ENCODE measurements at places on chromosomes 11 and 22. TPM values are rescaled to one million over a fixed set of nuclear protein-coding genes. Genes with fewer than 3 reads are reported as not detected.

Gene HMOX1
- polyA plus RNA-seq: 18.1 TPM

Gene OR8B2
- not detected for polyA plus RNA-seq

Gene ABCG4
- 0.34 TPM for polyA plus RNA-seq

Gene APOA4
- not detected for polyA plus RNA-seq

Gene PHF5A
- polyA plus RNA-seq: 29.4 TPM

Gene DEFB131B
- polyA plus RNA-seq: not detected

DNA sequence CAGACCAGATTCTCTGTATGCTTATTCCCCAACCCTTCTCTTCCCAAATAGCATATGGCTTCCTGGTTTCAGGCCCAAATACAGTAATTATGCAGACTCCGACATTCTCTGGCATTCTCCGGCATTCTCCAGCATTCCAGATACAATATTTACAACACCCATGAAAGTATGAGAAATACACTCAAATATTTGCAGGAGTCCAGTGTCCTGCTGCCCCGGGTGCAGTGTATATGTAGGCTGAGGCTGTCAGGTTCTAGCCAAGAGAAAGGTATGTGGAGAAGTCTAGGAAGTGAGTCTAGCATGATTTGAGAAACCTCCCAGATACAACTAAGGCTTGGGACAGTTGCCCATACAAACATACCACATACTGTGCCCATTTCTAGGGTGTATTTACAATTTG, 160.7 kb downstream of the SOX6 start:
- no peak for DNase-seq

DNA sequence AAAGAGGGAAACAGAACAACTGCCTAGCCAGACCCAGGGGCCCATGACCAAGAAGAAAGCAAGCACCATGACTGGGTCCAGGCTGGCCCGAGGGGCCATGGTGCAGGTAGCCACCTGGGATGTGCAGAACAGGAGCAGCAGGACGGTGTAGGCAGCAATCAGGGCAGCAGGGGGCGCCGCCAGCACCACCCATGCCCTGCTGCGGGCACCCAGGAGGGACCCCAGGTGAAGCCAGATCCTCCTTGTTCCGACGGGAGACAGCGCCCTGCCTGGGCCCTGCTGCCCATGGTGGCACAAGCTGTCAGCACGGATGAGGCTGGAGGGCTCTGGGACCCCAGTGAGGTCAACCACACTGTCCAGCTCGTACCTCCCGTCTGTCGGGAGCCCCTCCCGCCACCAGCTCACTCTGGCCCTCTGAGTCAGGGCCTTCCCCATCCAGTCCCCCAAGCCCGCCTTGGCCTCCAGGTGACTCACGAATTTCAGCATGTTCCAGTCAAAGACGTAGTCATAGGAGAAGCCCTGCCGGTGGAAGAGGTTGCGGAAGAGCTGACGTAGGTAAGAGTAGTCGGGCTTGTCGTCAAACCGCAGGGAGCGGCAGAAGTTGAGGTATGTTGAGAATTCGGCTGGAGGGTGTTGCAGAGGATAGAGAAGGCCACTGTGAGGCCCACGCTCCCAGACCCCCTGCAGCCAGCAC, 18.8 kb downstream of the CSNK1E start:
- no peak for DNase-seq

- no peak for DNase-seq
Measured at GRCh38 chr11:111441443-111441842, 62.4 kb upstream of the POU2AF1 start.

DNA sequence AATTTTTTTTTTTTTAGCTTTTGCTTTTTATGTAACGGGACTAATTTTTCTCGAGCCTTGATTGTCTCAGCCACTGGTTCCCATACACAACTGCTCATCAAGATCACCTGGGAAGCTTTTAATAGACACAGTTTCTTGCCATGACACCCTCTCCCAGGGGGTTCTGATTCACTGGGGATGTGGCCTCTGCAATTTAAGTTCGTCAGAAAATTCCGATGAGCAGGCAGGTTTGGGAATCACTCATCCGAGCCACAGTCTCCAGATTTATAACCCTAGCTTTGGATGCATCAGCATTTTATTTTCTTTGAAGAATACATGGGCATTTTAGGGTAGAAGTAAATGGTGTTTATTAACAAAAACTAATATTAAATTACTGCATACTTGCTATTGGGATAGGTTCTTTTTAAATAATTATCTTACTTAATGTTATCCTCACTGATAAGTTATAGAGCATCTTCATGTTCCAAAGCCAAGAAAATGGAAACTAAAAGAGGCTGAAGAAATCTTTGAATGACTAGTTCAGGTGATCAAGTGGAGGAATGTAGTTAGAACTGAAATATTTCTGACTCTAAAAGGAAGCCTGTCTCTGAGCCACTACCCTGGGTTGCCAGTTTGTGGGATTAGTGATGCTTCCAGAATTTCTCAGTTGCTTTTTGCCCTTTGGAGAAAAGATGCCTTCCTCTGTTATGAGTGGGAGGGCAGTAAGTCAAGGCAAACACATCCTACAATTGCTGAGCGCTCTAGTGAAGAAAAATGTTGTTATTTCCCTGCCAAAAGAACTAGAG, 319.0 kb downstream of the DDX10 start:
- DNase-seq: no peak

DNA sequence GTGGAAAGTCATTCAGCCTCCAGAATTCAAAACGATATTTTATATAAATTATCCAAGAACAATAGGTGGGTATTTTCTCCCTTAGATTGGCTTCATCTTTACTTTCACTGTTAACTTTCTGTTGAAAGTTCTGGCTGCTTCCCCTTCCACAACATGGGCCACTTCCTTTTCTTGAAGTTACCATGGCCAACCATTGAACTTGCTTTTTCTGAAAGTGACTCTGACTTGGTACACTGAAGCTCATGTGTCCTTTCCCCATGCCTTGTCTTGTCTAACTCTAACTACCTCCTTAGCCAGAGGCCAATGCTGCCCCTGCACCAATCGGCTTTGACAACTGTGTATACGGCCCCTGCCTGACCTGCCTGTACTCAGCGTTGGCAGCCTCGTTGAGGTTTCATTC, 225.2 kb downstream of the FAT3 start:
- DNase-seq: no peak

DNA sequence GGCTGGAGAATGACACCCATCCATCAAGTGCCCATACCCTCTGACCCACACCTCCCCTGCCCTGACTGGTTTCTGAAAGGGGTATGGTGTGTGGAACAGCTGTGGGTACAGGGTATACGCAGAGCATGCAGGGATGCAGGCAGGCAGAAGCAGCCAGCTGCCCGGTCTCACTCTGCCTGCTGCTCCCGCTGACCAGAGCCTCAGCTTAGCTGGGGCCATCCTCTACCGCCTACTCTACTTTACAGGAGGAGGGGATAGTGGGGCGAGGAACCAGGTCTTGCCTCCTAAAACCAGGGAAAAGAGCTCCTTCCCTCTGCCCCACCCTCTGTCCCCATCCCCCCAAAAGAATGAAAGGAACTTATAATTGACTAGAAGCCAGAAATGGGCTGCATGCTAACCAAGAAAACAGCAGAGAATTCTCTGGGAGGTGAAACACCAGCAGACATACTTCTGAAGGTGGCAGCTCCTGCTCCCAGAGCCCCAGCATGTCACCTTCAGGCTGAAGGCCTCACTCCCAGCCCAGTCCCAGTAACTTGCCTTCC, 13.0 kb upstream of the CHRM4 start:
- no peak for DNase-seq

DNA sequence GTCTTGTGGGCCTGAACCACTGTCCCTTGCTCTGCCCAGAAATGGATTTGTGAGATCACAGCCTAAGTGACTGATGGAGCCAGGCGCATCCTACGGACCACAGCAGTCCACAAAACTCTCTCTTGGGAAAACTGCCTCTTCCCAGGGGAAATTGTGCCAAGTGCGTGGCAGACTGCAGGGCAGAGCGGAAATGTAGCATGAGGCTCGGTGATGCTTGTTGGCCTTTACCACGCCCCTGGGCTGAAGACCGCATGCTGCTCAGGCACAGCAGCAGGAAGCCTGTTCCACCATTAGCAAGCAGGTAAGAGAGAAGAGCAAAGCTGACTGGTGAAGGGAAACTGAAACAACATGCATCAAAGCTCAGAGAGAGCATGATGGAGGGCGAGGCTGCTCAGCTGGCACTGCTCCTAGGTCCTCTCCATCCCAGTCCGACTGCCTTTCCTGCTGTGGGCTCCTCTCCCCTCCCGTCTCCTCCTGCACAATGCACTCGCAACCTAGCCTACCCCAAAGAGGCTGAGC, 26.5 kb upstream of the SCARF2 start:
- DNase-seq: no peak

- no peak for DNase-seq
Measured at GRCh38 chr11:8013833-8014232, 26.7 kb downstream of the EIF3F start.

DNA sequence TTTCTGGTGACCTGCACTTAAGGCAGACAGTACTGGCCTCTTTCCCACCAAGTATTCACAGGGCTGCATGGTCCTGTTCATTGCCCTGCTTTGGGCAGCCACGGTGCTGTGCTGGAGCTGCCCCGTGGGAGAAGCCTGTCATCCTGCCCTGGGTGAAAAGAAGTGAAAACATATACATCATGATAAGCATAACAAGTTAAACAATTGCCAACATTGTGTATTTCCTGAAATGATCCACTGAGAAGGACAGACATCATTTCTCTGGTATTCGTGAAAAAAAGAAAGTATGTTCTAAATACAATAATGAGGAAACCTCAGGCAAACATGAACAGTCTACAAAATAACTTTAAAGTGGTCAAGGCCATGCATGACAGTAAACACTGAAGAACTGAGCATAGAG, 393.1 kb downstream of the TMEM135 start:
- no peak for DNase-seq

All from hindlimb muscle (tissue), 1 donor.